ENCODE measurements at places on chromosomes 16 and 17.

DNA sequence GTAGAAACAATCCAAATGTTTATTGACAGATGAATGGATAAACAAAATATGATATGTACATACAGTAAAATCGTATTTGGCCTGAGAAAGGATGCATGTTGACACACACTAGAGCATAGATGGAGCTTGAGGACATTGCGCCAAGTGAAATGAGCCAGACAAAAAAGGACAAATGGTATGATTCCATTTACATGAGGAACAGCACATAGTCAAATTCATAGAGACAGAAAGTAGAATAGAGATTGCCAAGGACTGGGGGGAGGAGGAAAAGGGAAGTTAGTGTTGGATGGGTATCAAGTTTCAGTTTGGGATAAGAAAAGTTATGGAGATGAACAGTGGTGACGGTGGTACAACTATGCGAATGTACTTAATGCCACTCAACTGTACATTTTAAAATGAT, 47.9 kb downstream of the COPRS start:
- no peak for DNase-seq

DNA sequence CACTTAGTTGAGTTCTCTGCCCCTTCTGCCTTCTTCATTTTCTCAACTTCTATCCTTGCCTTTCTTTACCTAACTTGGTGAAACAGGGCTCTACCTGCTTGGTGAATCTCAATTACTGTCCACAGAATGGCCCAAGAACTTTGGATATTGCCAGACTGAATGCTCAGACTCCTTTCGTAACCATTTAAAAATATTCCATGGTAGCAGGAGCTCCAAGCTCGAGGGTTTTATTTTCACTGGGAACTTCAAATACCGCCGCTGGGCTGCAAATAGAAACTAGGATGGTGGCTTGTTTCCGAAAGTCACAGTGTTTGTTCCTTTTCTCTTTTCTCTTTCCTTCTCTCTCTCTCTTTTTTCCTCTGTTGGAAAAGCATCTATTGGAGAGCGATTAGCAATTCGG, 13.2 kb downstream of the TMEM100 start:
- DNase-seq, result no peak

GRCh38 chr17:82709024-82709675, 7.4 kb upstream of the FN3KRP start:
- DNase-seq, result no peak

DNA sequence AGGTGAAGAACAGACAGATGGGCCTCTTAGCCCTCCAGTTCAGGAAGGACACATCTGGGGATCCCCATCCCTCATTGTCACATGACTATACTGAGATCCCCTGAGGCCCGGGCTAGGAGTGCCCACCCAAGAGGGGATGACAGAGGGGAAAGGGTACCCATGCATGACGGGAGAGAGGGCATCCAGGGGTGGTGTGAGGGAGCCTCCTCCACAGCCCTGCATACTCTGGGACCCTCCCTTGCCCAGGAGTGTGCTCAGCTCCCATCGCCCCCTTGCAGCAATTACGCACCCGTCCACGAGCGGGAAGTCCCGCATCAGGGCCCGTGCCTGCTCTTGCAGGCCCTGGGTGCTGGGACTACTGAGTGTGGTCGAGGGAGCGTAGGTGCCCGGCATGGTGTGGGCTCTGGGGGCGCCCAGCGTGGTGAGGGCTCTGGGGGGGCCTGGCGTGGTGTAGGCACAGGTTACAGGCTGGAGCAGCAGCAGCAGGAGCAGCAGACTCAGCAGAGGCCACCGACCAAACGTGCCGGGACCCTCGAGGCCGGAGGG, 6.5 kb downstream of the DPEP2 start:
- no peak for DNase-seq

DNA sequence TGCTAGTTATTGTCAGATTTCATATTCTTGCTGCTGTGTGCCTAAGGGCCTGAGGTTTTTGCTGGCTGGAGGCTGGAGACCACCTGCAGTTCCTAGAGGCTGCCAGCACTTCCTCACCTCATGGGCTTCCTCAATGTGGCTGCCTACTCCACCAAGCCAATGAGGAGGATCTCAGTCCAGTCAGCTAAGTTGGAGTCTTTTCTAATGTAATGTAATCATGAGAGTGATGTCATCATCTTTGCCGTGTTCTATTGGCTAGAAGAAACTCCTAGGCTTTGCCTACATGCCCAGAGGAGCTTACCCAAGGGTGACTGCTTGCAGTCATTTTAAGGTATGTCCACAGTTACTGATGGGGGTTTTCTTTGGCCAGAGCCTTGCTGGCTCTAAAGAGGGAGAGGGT, 53.0 kb downstream of the SOCS3 start:
- DNase-seq, result no peak

GRCh38 chr17:7444682-7445618, at the start of gene CHRNB1:
Gene CHRNB1, plus strand, starts transcription at chr17:7445061. Its CDS starts 67 bp downstream, at chr17:7445128.
- DNase-seq, result no peak

DNA sequence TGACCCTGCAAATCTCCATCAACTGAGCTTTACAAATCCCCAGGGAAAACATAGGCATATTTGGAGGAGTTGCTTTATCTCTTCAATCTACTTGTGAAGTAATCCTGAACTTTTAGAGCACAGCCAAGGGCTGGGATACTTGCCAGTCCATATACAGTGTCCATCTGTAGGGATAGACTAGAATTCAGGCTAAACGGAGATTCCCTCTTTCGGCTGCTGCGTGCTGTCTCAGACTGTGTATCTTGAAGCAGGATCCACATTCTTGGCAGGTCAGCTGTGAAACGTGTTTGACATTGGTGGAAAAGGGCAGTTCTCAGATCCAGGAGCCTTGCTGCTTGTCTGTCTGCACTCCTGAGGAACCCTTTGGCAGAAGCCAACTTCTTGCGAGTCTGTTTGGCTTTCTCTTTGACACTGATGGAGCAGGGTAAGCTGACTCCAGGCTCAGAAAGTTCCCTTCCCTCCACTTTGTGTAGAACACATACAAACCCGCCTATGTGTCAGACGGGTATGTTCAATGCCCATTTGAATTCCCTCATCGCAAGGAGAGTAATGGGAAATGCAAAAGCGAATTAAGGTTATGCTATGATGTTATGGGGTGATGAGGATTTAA, 221.8 kb downstream of the MAP2K4 start:
- DNase-seq, result no peak

GRCh38 chr17:40541873-40542557, 23.3 kb downstream of the CCR7 start:
- no peak for DNase-seq

DNA sequence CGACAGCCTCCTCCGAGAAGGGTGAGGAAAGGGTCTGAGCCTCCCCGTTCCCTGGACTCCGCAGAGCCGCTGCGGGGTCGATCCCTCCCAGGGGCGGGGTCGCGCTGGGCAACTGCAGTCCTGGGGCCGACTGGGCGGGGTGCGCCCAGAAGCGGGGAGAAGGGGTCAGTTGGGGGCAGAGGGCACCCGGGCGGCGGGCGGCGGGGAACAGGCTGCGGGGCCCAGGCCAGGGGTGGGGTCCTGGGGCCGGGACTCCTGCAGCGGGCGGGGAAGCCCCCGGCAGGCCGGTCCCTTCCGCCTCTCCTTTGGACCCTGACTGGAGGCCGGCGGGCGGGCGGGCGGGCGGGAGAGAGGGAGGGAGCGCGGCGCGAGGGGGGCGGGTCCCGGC, 352 bp downstream of the GGNBP2 start:
- DNase-seq, result no peak

GRCh38 chr17:47304186-47304585, 19.6 kb upstream of the EFCAB13 start:
- DNase-seq, result no peak

DNA sequence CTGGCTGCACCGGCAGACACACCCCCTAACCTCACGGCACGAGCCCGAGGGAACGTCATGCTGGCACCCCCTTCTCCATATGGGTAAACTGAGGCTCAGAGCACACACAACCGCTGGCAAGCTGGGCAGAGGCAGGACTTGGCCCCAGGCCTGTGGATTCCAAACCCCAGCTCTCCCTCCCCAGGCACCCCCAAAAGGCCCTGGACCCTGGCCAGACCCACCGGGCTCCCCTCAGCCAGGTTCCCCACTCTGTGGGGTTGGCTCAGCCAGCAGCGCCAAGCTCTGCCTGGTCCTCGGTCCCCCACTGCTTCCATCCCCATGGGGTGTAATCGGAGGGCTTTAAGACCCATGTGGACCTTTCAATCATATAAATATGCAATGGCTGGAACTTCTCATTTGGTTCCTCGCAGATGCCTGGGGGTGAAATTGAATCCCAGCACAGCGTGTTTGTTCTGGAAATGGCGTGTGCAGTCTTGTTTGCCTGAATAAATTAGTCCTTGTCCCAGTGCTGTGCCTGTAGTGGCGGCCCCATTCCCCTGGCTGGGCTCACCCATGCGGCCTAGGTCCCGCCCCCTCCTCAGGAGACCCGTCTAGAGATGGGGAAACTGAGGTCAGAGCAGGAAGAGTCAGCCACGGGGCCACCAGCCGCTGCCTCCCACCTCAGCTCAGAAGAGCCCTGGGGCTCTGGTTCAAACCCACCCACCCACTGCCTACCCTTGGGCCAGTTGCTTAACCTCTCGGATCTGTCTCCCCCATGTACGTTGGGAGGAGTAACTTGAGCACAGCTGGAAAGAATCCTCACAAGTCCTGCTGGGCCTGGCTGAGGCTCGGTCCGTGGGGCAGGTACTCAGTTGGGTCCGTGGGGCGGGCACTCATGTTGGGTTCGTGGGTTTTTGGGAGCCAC, 57.3 kb downstream of the ZFPM1 start:
- DNase-seq, result no peak

- DNase-seq, result no peak
Measured at GRCh38 chr17:7557775-7558543, 591 bp upstream of the TNFSF13 start.

- no peak for DNase-seq
Measured at GRCh38 chr16:52070341-52071057, 476.4 kb downstream of the TOX3 start.

- DNase-seq, result no peak
Measured at GRCh38 chr17:42097691-42098631, at the start of gene ZNF385C. Gene ZNF385C, minus strand, starts transcription at chr17:42098473. Its CDS starts 35,417 bp downstream, at chr17:42063056.

- DNase-seq, result no peak
Measured at GRCh38 chr16:64012166-64012565, 1109.7 kb downstream of the CDH11 start.

- DNase-seq, result no peak
Measured at GRCh38 chr17:21678393-21679081, 13.8 kb upstream of the KCNJ18 start.

- DNase-seq, result no peak
Measured at GRCh38 chr16:71576971-71577370, at the start of gene TAT. Gene TAT, minus strand, starts transcription at chr16:71577092. Its CDS starts 677 bp downstream, at chr16:71576415.

- no peak for DNase-seq
Measured at GRCh38 chr17:31561469-31562375, 170.2 kb downstream of the RAB11FIP4 start.

DNA sequence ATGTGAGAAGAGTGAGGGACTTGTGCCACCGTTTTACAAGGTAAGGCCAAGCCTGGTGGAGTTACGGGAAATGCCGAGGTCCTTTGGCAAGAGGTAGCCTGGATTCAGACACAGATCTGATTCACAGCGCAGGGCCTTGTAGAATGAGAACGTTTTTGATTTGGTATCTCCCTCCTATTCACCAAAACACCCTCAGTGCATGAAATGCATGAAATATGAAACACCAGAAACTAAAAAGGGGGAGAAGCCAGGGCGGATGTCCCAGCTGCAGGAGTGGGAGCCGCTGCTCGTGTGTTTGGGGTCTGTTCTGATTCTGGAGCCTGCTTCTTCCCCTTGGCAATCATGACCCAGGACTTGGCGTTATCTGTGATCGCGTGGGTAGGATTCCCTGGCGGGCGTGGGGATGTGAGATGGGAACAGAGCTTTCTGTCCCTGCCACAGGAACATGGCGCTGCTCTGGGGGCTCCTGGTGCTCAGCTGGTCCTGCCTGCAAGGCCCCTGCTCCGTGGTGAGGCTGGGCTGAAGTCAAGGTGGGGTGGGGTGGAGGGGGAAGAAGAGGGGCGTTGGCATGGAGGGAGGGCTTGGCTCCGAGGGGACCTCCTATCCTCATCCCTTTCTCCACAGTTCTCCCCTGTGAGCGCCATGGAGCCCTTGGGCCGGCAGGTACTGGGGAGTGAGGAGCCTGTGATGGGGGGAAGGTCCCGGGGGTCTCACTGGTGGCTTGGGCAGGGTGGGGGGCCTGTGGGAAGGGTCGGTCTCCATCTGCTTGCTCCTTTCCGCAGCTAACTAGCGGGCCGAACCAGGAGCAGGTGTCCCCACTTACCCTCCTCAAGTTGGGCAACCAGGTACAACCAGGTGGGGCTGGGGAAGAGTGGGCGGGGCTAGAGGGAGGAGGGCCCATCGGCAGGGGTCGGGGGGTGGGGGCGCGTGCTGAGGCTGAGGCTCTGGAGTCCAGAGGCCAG, 2.2 kb downstream of the SERPINF2 start:
- DNase-seq, result no peak

DNA sequence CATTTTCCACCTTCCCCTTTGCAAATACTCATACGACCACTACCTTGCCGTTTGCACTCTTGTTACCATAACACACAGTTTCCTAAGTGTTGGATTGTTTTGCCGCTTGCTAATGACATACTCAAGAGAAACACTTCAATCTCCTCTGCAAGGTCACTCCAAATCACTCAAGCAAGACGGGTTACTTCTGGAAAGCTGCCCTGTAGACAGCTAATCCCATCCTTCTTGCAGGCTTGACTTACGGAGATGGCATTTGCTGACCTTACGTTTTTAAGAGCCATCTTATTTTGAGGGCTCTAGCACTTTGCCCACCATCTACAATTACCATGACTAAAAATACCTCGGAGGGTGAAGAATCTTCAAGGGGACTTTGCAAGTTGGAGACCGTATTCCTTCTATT, 46.2 kb downstream of the MYH3 start:
- no peak for DNase-seq

GRCh38 chr16:74487634-74488495, 66.6 kb upstream of the CLEC18B start:
- DNase-seq, result no peak

All from AG04449 (cell line).